ENCODE measurements at places on chromosomes 2 and 18.

DNA sequence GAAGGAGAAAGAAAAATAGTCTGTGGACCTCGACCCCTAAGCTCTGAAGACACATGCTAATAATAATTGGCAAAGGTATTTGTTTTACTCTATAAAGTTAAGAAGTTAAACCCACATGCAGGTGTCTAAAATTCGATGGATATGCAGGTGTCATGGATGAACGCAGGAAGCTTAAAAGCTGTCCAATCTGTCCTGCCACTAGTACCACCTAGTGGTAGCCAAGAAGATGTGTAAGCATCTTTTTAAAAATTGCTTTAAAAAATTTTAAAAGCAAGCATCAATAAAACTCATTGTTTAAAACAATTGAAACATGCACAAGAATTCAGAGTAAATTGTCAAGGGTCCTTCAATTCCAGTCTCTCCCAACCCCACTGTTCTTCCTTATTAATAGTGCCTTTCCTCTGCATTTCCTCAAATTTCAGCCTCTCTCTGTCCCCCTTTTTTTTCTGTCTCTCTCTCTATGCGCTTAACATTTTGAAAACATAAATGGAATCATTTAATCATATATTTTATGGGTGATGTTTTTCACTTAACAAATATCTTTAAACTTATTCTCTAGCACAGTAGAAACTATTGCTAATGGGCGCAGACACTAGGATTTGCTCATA, 30.6 kb upstream of the PPP3R1 start:
- H3K4me1 ChIP-seq, result no peaks in the 10 kb centered on the region
- H3K27ac ChIP-seq, result no peak overlapping the region
- H3K27me3 ChIP-seq, result no peaks in the 10 kb centered on the region

DNA sequence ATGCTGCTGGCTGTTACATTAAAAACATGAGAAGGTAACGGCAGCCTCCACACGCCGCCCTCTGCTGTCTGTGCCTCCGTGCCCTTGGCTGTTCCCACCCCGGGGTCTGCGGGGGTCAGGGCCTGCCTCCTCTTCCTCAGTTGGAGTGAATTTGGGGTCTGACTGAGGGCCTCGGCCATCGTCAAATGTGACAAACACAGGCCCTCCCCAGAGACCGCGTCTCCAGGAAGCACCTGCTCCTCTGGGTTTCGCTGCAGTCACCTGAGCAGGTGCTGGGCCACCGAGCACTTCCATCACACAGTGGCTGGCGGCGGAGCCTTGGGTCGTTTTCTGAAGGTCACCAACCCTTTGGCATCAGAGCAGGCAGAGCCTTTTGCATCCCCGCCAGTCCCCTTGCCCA, 70.9 kb downstream of the NFATC1 start:
- 0 out of 2 replicates have a peak overlapping the region, but pooled peaks have one; percentile 21 for H3K4me3 ChIP-seq
- H3K36me3 ChIP-seq, result peaks cover 2% of the 10 kb centered on the region
- peak overlapping the region; percentile 0 for H3K27ac ChIP-seq
- no peak for DNase-seq

- H3K27ac ChIP-seq, result no peak overlapping the region
- H3K36me3 ChIP-seq, result no peaks in the 10 kb centered on the region
Measured at GRCh38 chr2:38421274-38422056, 44.4 kb upstream of the ATL2 start.

- no peak overlapping the region for H3K4me3 ChIP-seq
- no peak for DNase-seq
- H3K27ac ChIP-seq, result no peak overlapping the region
- H3K27me3 ChIP-seq, result no peaks in the 10 kb centered on the region
Measured at GRCh38 chr18:6255886-6256285, 158.8 kb downstream of the L3MBTL4 start.

- H3K4me1 ChIP-seq, result no peaks in the 10 kb centered on the region
- no peak overlapping the region for H3K4me3 ChIP-seq
- DNase-seq, result no peak
- H3K27me3 ChIP-seq, result no peaks in the 10 kb centered on the region
- no peak overlapping the region for H3K27ac ChIP-seq
Measured at GRCh38 chr18:778194-778927, 33.7 kb downstream of the YES1 start.

DNA sequence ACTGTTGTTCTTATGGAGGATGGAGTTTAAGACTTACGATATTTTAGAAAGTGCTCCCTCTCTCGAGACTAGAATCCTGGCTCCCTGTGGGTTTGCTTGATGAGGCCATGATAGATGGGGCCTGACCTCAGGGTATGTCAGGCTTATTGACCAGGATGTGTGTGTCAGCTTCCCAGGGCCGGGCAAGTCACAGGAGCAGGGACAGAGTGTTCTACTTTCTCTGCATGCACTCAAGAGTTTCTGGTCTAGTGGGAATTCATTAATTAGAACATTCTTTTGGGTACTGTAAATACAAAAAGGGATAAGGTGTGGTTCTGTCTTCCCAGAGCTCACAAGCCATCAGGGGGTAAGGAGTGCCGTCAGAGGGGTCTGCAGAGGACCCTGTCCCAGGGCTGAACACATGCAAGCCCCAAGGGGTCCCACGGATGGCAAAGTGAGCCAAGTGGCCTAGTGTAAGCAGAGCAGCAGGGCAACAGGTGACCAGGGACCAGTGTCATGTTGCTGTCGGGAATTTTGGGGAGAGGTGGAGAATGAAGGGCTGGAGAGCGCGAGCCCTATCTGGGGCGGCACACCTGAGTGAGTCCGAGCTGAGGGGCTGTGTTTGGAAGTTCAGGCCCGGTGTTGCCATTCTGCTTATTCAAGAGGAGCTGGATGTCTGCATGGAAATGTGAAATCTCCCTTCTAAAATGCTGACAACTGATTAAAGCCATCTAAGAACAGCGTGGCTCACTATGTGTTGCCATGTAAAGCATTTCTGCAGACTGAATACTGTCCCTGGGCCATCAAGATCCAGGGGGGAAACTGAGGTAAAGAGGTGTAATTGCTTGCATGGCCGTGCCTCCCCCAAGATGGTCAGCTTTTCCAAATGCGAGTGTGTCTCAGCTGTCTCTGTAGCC, 91.4 kb downstream of the TGFA start:
- no peak for DNase-seq
- peaks cover 2% of the 10 kb centered on the region for H3K27me3 ChIP-seq
- no peak overlapping the region for H3K27ac ChIP-seq
- H3K36me3 ChIP-seq, result no peaks in the 10 kb centered on the region
- H3K4me1 ChIP-seq, result no peaks in the 10 kb centered on the region

DNA sequence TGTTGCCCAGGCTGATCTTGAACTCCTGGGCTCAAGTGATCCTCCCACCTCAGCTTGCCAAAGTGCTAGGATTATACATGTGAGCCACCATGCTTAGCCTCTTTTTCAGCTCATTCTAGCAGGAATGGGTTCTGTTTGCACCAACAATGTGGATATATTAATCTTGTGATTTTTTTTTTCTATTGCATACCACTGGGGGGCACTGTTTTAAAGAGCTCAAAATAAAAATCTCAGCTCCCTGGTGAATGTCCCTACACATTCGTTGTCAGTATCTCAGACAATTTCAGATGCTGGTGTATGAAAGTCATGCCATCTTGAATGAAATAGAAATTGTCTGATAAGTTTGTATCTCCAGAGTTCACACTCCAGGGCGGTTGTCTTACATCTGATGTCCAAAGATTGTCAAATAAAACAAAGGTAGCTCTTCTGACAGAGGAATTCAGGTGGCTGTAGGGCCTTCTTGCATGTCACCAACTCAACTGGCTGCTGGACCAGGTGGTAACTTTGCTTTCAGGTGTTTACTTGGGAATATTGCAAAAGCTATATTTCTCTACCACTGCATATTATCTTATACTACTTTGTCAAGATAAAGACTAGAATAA, 3.1 kb upstream of the MATN3 start:
- H3K4me1 ChIP-seq, result no peaks in the 10 kb centered on the region
- DNase-seq, result peak; percentile 7
- peaks cover 16% of the 10 kb centered on the region for H3K27me3 ChIP-seq

DNA sequence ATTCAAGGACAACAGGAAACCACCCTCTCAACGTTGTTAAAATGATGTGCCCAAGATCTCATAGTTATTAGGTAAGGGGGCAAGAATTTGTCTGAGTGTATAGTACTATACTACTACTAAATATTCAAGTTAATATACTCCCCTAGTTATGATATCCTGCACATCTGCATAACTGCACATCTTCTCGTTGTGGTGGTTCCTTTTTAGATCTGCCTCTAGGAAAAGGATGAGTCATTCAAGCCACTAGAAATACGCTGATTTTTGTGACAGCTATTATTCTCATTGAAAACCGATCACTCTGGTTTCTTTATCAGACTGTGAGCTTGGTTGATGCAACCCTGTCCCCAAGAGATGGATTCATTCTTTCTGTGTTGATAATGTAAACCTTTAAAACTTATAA, 1067.0 kb upstream of the FANCL start:
- no peaks in the 10 kb centered on the region for H3K4me1 ChIP-seq
- no peak overlapping the region for H3K4me3 ChIP-seq
- DNase-seq, result no peak
- no peak overlapping the region for H3K27ac ChIP-seq

DNA sequence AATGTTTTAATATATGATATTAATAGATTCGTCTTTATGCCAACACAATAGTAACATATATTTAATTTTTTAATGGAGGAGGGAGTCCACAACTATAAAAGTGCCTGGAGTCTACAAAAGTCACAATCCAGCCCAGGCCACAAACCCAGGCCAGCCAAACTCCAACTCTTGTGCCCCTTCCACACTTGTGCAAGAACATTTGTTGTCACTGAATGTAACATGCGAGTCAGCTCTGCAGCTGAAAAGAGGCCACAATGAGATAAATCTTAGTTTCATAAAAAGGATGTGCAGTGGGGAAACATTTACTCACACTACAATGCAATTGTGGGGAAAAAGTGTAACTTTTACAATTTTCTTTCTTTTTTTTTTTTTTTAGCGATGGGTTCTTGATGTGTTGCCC, 110.8 kb downstream of the MCFD2 start:
- no peak overlapping the region for H3K27ac ChIP-seq
- H3K4me1 ChIP-seq, result no peaks in the 10 kb centered on the region
- no peaks in the 10 kb centered on the region for H3K27me3 ChIP-seq
- no peaks in the 10 kb centered on the region for H3K36me3 ChIP-seq
- no peak for DNase-seq

GRCh38 chr2:62363166-62363565, 142.8 kb downstream of the TMEM17 start:
- H3K36me3 ChIP-seq, result no peaks in the 10 kb centered on the region
- peak overlapping the region; percentile 44 for H3K4me3 ChIP-seq

- no peaks in the 10 kb centered on the region for H3K27me3 ChIP-seq
- no peaks in the 10 kb centered on the region for H3K4me1 ChIP-seq
- no peak for DNase-seq
- no peaks in the 10 kb centered on the region for H3K36me3 ChIP-seq
Measured at GRCh38 chr2:186868344-186868743, 19.4 kb upstream of the ZSWIM2 start.

DNA sequence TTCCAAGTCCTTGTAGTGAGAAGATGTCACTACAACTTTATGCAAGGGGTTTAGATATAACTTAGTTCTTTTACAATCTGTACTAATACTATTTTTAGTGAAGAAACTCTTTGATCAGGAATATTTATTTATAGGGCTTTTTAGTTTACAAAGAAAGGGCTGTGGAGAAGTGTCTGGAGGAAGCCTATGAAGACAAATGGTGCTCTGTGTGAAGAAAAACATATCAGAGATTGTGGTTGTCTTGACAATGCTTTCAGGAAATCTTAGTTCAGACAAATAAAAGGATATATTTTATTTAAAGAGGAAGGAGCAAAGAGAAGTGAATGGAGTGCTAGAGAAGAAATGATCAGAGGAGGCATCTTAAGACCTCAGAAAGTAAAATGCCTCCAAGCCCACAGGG, 824.9 kb downstream of the DCDC2C start:
- H3K4me1 ChIP-seq, result no peaks in the 10 kb centered on the region
- no peak overlapping the region for H3K27ac ChIP-seq
- no peaks in the 10 kb centered on the region for H3K27me3 ChIP-seq
- H3K4me3 ChIP-seq, result no peak overlapping the region

DNA sequence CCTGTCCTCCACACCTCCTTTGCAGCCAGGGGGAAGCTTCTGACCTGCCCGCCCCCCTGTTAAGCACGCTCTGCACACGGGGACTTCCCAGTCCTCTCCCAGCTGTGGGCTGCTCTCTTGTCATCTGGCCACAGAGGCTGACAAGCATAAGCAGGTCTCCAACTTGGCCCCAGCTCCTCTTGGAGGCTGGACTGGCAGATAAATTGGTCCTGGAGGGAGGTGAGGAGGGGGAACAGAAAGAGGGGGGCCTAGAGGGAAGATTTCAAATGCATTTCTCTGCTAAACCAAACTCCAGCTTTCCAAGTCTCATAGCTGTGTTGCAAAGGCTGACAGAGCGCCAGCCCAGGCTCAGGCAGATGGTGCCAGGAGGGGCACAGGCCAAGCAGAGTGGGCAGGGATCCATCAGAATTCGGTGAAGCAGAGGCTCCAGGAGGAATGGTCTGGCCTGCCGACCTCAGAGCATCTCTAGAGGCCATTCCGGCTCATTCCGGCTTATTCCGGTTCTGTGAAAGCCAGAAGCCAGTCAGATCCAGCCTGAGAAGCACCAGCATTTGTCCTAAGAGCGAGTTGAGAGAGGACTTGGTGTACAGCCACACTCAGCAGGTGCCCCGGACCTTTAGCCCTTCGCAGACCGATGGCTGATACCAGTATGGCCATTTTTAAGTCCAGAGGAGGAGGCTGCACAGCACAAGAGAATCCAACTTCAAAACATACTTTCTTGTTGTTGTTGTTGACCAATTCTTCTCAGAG, 508.9 kb upstream of the MYT1L start:
- no peak for DNase-seq
- no peak overlapping the region for H3K27ac ChIP-seq
- H3K27me3 ChIP-seq, result no peaks in the 10 kb centered on the region
- no peaks in the 10 kb centered on the region for H3K36me3 ChIP-seq
- H3K4me1 ChIP-seq, result no peaks in the 10 kb centered on the region

DNA sequence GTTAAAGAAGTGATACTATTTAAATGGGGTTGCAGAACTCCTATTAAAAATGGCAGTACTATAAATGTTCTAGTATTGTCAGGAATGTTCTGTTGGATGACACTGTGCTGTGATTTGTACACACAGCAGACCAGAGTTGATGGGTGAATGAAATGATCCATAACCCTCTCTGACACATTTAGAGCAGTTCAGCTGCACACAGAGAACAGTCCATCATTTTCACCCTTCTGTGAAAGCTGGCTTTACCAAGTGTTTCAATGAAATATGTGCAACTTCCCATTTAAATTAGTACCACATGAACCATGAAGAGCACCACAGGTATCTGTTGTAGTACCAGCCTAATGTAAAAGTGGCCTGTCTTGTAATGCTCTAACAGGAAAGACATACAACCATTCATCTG, 981.4 kb downstream of the TMEM182 start:
- no peaks in the 10 kb centered on the region for H3K27me3 ChIP-seq
- no peaks in the 10 kb centered on the region for H3K36me3 ChIP-seq
- H3K4me3 ChIP-seq, result no peak overlapping the region
- no peak overlapping the region for H3K27ac ChIP-seq
